ENCODE measurements at places on chromosomes 7 and 10.

GRCh38 chr10:110655320-110655719, 11.2 kb downstream of the RBM20 start:
- no peak for DNase-seq

GRCh38 chr10:116777006-116777405, 34.6 kb upstream of the HSPA12A start:
- DNase-seq, result no peak

DNA sequence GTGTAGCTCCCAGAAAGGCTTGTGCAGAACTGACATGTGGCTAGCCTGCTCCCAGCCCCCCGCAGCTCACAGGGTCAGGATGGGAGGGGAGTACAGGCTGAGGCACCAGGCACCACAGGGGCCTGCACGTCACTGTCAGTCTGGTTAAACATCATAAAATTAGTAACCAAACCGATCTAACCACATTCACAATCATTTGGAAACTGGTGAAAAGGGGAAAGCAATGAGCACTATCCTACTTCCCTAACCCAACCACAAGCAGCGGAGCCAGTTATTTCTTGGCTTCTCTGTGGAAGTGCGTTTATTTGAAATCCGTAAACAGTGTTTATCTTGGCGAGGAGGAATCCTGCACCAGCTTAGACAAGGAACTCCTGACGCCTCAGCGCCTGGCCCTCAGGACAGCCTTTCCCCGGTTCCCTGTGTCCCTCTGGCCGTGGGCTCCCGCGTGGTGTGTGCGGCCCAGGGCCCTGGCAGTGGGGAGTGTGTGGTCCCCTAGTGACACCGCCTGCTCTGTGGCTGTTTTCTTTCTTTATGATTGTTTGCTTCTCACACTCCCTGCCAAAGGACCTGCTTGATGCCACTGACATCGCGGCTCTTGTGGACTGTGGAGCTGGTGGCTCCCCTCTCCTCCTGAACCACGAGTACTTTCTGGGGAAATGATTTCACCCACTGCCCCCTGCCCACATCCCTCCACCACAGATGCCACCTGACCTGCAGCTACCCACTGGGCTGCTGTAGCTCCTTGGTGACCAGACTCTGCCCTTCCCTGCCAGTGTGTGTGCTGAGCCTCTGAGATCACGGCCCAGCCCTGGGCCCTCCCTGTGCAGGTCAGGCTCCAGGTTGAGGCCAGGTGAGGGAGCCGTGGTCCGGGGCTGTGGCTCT, 38.0 kb downstream of the INPP5A start:
- no peak for DNase-seq

GRCh38 chr7:108290459-108291151, 160.4 kb upstream of the LAMB4 start:
- no peak for DNase-seq

DNA sequence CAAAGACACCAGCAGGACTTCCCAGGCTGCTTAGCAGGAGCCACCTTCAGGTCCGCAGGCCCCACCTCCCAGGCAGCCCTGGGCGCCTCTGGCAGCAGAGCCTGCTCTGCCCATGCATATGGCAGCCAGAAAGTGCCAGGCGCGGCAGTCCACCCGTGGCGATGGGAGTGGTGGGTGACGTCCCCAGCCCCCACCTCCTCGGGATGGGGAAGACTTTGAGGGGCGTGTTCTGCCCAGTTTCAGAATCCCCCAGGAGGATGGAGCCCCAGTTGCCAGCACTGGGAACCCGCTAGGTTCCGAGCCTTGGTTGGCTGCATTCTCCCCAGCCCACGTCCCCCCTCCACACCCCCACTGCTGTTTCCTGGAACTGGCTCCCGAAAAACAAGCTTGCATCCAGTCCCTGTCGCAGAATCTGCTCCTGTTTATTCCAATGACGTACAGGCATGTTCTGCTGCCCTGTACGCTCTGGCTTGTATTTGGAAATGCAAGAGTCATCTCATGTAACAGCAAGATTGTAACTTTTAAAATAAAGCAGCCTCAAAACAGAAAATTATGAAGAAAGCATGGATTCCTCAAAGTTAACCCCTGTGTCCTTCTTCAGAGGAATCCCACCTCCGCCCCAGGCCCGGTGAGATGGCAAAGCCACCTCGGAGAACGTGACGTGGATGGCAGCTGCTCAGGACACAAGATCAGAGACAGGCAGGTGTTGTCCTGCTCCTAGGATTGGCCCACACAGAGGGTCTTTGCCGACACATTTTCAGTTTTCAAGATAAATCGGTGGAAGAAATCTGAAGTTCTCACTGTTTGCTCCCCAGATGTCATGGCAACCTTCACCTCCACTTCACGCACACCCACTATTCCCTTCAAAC, 87.8 kb upstream of the PPP2R2D start:
- DNase-seq, result no peak

DNA sequence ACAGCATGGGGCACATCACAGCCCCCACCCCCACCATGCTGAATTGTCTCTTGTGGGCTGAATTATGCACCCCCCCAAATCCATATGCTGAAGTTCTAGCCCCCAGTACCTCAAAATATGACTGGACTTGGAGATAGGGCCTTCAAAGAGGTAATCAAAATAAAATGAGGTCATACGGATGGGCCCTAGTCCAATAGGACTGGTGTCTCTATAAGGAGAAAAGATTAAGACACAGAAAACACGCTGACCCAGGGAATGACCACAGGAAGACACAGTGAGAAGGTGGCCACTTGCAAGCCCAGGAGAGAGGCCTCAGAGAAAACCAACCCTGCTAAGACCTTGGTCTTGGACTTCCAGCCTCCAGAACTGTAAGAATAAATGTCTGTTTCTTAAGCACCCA, 106.4 kb upstream of the ARID5B start:
- DNase-seq, result no peak

- no peak for DNase-seq
These were observed 787 bp upstream of the PLEKHA1 start for GRCh38 chr10:122373721-122374120.

GRCh38 chr10:11760861-11761260, 18.7 kb downstream of the ECHDC3 start:
- DNase-seq, result no peak

GRCh38 chr10:115945701-115946445, 327.1 kb downstream of the GFRA1 start:
- DNase-seq, result no peak

GRCh38 chr7:93238748-93239147, 6.6 kb downstream of the VPS50 start:
- no peak for DNase-seq

DNA sequence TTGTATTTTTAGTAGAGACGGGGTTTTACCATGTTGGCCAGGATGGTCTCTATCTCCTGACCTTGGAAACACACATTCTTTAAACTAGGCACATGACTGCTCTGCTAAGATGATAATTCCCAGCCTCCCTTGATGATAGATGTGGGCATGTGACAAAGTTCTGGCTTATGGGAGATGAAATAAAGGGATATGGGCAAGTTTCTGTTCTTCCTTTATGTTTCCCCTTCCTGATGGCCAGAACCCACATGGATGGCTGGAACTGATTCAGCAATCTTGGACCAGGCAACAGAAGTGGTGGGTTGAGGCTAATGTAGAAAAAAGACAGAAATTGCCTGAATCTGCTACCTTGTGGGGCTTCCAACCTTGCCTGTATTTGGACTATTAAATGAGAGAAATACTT, 60.7 kb upstream of the NRP1 start:
- no peak for DNase-seq

- DNase-seq, result no peak
These were observed 51.3 kb upstream of the GSDME start for GRCh38 chr7:24808518-24808917.

DNA sequence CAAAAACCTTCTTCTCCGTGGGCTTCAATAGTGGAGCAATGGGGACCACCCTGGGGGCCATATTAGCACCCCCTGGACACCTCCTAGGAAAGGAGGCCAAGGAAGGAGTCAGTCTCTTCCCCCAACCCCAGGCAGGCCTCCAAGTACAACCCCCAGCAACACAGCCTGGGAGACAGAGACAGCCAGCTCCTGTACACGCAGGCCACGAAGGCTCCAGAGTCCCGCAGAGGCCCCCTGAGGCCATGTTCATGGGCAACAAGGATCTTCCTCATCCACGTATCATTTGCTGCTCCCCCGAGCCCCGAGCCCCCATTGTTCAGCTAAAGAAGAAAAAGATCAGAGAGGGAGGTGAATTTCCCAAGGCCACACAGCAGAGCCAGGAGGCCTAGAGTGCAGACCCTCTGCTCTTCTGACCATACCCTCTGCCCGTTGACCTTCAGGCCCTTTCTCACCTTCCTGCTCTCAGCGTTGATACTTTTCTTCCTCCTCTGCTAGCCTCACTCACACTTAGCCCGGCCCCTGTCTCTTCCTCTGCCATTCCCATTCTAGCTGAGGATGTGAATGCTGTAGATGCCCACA, 35.9 kb upstream of the MYL10 start:
- DNase-seq, result no peak

GRCh38 chr10:130745251-130745650, 566.3 kb downstream of the TCERG1L start:
- no peak for DNase-seq

- no peak for DNase-seq
These were observed 99.0 kb downstream of the RAB18 start for GRCh38 chr10:27603104-27603503.

DNA sequence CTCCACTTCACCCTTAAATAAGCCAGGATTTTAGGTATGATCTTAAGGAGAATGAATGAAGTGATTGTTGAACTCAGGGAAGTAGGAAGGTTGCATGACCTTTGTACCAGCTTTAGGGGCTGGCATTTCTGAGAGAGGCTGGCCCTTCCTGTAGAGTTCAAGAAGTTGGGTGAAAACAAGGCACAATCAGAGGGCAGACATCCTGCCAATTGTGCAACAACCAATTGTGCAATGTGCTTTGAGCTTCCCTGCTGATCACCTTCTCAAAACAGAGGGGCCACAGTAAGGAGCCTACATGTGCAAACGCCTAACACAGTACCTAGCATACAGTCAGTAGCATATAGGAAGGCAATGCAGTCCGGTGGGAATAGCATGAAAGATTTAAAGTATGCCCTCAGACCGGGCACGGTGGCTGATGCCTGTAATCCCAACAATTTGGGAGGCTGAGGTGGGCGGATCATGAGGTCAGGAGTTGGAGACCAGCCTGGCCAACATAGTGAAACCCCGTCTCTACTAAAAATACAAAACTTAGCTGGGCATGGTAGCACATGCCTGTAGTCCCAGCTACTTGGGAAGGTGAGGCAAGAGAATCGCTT, 5.4 kb downstream of the CPVL start:
- DNase-seq, result no peak

- DNase-seq, result no peak
These were observed 781.1 kb downstream of the GATA3 start for GRCh38 chr10:8835453-8836167.

DNA sequence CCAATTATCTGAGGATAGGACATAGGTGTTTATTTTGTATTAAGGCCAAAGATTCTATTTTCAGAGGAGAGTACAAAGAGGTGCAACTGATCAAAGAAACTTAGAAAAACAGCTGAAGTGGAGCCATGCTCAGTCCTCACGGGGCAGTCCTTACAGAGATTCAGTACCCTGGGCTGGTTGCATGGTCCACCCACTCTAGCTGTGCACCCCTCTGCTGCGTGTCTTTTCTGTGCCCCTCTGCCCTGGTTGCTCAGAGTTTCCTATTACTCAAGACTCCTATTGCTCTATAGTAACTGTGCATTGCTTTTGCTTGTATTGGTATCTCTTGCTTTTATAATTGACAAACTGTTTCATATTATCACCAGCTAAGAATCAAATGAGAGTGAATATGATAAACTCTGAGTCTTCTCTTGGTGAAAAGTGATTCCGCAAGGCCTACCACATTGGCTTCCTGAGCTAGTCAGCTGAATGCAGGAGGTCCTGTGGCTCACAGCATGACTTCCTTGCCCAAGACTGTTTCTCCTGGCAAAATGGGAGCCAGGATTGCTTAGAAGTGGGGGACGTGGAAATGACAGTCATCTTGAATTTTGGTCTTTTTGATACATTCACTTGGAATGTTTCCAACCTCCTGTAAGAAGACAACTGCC, 137.0 kb downstream of the GLCCI1 start:
- DNase-seq, result no peak

DNA sequence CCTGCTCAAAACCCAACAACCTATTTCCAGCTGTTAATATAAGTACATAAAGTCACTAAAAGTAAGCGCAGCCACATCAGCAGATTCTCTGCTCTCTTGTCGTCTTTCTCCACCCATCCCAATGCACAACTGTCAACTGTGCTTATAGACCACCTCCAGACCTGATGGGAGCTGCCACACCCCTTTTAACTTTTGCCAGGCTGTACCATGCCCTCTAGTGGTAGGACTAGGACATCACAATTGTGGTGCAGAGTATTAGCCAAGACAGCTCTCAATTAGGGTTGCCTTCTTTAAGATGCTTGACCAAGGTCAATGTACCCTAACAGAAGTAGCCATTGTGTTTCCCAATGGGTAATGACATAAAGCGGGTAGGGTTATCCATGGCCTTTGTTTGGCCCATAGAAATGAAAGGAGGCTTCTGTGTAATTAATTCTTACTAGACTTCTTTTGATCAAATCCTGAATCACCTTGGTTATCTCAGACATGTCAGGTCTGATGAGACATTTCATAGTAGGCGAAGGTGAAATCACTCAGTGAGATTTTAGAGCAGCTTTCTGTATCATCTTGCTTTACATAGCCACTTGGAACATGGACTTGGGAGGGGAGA, 68.1 kb downstream of the SCRN1 start:
- no peak for DNase-seq

DNA sequence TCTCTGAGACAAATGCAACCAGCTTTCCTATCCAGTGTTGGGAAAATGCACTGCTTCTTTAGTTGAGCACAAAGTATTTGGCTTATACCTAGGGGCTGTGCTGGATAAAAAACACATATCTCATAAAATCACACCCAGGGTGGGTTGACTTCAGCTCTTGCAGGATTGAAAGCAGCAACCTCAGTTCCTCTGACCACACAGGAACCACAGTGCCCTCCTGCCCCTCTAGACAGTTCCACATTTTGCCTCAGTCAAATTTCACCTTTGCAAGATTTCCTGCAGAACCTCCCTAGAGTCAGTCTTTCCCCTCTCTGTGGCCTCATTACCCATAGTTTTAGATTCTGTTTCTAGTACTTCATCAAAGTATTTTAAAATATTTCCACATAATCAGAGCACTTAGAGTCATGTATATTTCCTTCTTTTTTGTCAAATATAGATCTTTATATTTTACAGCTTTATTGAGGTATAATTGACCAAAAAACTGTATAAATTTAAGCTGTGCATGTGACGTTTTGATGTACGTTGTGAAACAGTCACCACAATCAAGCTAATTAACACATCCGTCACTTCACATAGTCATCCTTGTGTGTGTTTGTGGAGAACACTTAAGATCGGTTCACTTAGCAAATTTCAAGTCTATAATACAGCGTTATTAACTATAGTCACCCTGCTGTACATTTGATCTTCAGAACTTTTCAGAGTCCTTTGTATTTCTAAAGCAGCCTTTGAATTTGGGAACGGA, 37.0 kb upstream of the EGR2 start:
- DNase-seq, result no peak

DNA sequence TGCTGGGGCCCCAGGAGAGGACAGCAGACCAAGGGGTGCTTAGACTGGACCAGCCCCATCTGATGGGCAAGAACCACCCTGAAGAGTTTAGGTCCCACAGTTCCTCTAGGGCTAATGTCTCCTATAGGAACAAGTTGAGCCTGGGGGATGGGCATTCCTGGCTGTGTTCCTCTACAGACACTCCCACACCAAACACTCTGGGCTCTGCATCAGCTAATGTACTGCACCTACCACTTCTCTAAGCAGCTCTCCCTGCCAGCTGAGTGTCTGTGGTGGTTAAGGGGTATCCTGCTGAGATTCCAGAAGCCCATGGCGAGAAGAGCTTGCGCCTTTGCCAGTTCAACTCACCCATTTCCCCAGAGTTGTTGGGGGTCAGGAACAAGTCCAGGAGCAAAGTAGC, 284.1 kb upstream of the CSTF2T start:
- DNase-seq, result no peak
